KBM-7 (cell line): ENCODE measurements at places on chromosomes 12 and 14.

- DNase-seq = no peak
These were observed 244.0 kb downstream of the SNAPC1 start for GRCh38 chr14:62006116-62006731.

DNA sequence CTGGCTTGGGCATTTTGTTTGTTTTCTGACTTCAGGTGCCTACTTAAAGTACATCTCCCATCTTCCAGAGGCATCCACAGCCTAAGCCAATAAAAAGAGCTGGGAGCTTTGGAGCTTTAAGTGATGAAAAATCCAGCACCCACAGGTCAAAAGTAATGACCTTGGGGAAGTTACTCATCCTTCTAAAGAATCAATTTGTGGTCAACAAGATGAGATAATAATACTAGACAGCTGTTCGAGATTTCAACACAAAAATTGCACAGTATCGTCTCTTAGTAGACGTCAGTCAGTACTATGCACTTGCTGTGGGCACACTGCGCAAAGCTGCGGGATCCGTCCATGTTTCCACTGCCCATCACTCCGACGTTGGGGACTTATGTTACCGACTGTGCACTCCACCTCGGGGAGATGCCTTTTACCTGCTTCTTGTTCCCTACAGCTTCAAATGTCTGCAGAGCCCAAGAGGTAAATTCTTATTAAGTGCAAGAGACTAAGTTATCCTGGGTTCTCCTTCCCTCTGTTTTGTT, 1.3 kb downstream of the ST8SIA1 start:
- DNase-seq = no peak

DNA sequence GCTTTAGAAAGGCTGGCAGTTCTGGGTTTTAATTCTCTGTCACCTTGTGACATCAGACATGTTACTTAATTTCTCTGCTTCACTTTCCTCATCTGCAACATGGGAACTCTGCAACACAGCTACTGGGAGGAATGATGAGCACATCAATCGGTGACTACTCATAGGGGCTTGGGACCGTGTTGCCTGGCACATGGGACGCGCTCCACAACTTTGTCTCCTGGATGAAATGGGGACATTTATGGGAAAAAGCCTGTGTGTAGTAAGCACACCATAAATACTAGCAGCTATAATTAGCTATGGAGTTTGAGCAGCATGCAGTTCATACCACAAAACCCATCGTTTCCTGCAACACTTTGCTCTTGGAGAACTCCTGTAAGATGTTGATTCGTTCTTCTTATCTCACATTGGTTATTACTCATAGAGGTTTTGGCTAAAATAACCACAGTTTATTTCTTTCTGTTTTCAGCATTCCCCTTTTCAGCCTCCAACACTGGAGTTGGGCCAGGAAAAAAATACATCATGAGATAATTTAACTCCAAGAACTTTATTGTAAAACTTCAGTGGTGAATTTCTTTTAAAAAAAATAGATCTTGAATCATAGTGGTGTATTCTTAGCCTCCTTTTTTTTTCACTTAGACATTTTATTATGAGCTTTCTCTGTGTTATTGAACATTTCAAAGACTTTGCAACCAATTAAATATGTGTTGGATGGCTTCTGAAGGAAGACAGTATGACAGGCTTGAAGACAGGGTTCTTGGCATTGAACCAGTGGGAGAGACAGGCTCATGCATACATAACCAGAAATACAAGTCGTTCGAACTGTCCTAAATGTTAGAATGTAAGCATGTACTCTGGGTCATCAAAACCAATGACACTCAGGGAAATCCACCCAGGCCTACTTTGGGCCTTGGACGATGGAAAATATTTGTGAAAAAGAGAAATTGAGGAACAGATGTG, 72.7 kb downstream of the RIN3 start:
- peak; percentile 77 for DNase-seq

GRCh38 chr12:128968668-128969067, 115.4 kb downstream of the GLT1D1 start:
- no peak for DNase-seq

GRCh38 chr12:63164911-63165310, 13.9 kb upstream of the AVPR1A start:
- peak; percentile 28 for DNase-seq

DNA sequence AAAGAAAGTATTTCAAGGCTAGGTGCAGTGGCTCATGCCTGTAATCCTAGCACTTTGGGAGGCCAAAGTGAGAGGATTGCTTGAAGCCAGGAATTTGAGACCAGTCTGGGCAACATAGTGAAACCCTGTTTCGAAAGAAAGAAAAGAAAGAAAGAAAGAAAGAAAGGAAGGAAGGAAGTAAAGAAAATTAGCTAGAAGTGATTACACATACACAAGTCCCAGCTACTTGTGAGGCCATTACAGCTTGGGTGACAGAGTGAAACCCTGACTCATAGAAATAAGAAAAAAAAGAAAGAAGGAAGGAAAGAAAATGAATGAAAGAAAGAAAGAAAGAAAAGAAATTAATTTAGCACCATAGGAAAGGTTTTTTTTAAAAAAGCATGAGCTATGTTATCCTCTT, 33.3 kb upstream of the PPP1CC start:
- DNase-seq = no peak
